ENCODE measurements at places on chromosomes 12 and 14. TPM values are rescaled to one million over a fixed set of nuclear protein-coding genes. Genes with fewer than 3 reads are reported as not detected.

Gene VRTN
- total RNA-seq, result not detected

Gene IL26
- not detected for total RNA-seq

Gene RTL1
- not detected for total RNA-seq

Gene CIROP
- not detected for total RNA-seq

Gene KRT4
- not detected for total RNA-seq

Gene PKP2
- 13.8 TPM for total RNA-seq

Gene PTPN6
- total RNA-seq, result 0.13 TPM

Gene BRAP
- total RNA-seq, result 21.1 TPM

Gene NUP107
- total RNA-seq, result 70.7 TPM

Gene KCNMB4
- total RNA-seq, result 8.7 TPM

Gene PRICKLE1
- total RNA-seq, result 36.7 TPM

Gene ANKRD33
- 0.20 TPM for total RNA-seq

Gene SPTLC2
- total RNA-seq, result 48.1 TPM

Gene SLC48A1
- total RNA-seq, result 12.9 TPM

Gene BDKRB2
- total RNA-seq, result not detected

Gene MUCL1
- not detected for total RNA-seq

Gene KRT2
- total RNA-seq, result not detected

Gene GAS2L3
- 23.6 TPM for total RNA-seq

Gene KRT1
- not detected for total RNA-seq

Gene TMPRSS12
- not detected for total RNA-seq

Gene ZC3H10
- 7.0 TPM for total RNA-seq

Gene KRT82
- total RNA-seq, result not detected

Gene RNF212B
- not detected for total RNA-seq

Gene CLEC1A
- total RNA-seq, result 16.0 TPM

Gene CSAD
- 4.1 TPM for total RNA-seq

Gene HCAR2
- total RNA-seq, result not detected

Gene BORCS5
- 9.3 TPM for total RNA-seq

Gene SLC8A3
- 0.14 TPM for total RNA-seq

Gene ACSM4
- not detected for total RNA-seq

Measured in pulmonary artery endothelial cell (primary cell).